ENCODE measurements at places on chromosomes 6 and 20. TPM values are rescaled to one million over a fixed set of nuclear protein-coding genes. Genes with fewer than 3 reads are reported as not detected.
A peak's percentile ranks its signal among the peaks of the same experiment; 100 is the strongest.

The GSTA3 gene
- not detected for total RNA-seq

The PTPN1 gene
- total RNA-seq, result 80.4 TPM

GRCh38 chr20:16229813-16230212, 343.4 kb downstream of the KIF16B start:
- no peak for DNase-seq

GRCh38 chr6:132683543-132683942, 24.6 kb upstream of the TAAR1 start:
- no peak for DNase-seq

DNA sequence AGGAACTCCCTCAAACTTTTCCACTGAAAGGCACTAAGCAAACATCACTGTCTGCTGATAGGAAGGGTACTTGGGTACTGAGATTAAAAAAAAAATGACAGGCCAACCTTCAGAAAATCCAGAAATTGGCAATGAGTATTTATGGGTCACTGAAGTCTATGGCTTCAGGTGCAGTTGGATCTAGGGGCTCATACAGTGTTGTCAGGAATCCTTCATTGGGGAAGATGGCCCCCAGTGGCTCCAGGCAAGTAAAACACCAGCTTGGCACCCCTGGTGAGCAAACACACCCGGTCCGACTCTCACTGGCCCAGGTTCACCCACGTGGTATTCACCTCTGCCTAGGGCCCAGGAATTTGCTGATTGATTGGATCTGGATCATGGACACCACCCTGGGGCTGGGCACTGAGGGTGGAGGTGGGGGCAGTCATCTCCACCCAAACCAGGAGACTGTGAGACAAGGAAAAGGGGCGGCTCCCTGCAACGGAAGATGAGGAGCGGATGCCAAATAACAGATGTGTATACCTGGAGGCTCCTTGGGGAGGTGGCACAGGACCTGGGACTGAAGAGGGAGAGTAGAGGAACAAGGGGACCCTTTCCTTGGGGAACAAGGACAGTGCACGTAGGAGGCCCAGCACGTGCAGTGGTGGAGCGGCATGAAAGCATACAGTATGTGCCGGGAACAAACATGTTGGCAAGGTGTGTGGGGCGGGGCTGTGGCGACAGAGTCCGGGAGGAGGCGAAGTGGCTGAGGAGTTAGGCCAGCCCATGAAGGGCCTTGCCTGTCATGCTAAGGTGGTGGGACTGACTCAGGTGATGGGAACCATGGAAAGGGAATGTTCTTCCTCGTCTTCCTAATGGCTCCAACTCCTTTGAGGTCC, 4.7 kb downstream of the SLC2A10 start:
- DNase-seq, result no peak

DNA sequence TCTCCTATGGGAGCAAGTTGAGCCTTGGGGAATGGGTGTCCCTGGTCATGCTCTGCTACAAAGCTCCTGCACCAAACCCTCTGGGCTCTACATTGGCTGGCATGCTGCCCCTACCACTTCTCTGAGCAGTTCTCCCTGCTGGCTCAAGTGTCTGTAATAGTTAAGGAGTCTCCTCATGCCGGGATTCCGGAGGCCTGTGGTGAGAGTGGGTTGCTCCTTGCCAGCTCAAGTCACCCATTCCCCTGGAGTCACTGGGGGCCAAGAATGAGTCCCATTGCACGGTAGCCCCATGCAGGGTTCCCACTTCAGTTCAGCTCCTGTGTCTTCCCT, 173.9 kb downstream of the PRDM13 start:
- DNase-seq, result no peak

DNA sequence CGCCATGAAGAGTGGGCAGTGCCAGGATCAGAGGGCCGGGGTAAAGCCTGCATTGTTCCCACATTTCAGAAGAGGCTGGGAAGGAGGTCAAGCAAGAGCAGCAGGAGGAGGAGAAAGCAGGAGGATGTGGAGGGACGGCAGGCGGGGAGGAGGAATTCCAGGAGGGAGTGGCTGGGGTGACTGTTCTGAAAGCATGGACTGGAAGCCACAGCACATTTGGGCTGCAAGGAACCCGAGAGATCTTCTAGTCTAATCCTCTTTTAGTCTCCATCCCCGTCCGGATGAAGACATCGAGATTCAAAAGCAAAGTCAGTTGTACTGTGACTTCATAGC, 76.9 kb downstream of the FAM50B start:
- no peak for DNase-seq

- DNase-seq, result no peak
These were observed 172.9 kb upstream of the CDYL start for GRCh38 chr6:4603291-4603690.

GRCh38 chr6:446418-447366, 55.1 kb downstream of the IRF4 start:
- peak; percentile 56 for DNase-seq

The CPNE5 gene
- 7.1 TPM for total RNA-seq

The HNF4A gene
- total RNA-seq, result 26.0 TPM

DNA sequence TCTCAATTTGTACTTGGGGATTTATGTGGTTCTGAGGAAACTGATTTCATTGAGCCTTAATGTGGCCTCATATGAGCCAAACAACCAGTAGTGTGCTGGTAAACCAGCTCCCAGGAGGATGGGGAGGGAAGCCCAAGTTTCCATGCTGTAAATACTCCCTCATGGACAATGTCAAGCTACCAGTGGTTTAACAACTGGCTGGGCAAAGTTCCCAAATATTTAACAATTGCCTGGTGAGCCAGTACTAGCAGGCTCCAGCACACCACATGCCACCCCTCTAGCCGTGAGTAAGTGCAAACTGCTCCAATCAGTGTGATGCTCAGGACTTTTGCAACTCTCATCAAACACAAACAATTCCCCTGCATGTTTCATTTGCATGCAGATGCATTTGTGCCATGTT, 19.2 kb upstream of the CDKN1A start:
- DNase-seq, result no peak

- no peak for DNase-seq
These were observed 203.9 kb upstream of the PRDM1 start for GRCh38 chr6:105882121-105882803.

The TUBB2B gene
- 34.2 TPM for total RNA-seq

DNA sequence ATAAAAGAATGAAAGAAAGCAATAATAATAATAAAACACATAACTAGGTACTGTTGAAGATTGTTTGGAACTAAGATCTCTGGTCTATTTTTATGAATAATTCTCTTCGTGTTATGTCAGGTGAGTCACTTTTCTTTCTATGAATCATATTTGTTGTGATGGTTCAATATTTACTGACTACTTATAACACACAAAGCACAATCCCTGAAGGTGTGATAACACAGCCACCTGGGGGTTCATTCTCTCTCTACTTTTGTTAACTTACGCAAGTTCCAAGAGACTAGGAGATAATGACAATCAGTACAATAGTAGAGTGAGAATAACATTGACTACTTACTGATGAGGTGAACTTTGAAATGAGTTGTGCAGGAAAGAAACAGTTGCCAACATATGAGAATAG, 149.9 kb downstream of the IBTK start:
- DNase-seq, result no peak

DNA sequence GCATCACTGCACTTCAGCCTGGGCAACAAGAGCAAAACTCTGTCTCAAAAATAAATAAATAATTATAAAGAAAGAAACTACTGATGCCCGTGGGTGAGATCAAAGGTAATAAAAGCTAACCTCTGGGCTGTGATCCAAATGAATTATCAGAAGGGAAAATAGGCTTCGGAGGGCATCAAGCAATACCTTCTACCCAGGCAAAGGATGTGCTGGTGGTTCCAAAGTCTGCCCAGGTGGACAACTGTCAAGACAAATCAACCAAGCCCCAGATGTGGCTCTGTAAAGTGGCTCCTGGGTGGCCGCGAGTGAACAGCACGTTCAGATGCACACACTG, 95.6 kb downstream of the SCML4 start:
- no peak for DNase-seq

The TRIM39 gene
- total RNA-seq, result 17.7 TPM

DNA sequence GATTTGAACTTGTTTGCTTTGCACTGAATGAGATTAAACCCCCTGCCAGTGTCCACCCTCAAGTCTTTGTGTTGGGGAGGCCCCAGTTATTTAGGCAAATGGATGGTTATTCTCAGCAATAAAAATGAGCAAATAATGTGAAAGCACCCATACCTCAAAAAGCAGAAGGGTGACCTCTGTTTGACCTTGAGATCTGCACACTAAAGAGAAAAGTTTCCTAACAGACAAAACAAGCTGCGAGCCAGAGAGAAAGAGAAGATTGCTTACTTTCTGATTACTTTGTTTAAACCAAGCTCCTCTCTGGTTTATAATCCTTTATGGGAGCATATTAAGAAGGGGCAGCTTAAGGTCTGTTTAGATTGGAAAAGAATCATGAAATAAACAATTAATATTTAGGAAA, 30.4 kb upstream of the TRERF1 start:
- peak; percentile 62 for DNase-seq

The PLG gene
- total RNA-seq, result 2.4 TPM

DNA sequence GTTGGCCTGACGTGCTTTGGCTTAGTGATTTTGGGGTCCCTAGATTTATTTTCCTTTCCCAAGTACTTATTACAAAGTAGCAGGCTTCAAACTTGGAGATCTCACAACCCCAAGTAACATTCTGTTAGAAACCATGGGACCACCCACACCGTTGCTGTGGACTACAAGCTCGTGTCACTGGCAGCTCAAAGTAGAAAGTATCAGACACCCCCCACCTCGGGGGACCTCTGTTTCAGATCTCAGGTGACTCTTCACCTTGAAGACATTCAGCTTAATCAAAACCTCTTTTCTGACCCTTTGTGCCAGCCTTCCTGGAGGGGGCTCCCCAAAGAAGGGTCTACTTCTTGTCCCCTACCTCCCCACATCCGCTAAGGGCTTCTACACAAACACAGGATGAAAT, 15.7 kb upstream of the MYT1 start:
- DNase-seq, result no peak

GRCh38 chr6:131635384-131636340, 1.4 kb upstream of the ENPP3 start:
- DNase-seq, result no peak

GRCh38 chr6:152100183-152100618, 292.7 kb downstream of the ESR1 start:
- DNase-seq, result no peak

- DNase-seq, result no peak
These were observed 10.3 kb downstream of the MOG start for GRCh38 chr6:29667158-29667557.

The OCSTAMP gene
- total RNA-seq, result not detected

GRCh38 chr6:155245193-155245592, 18.6 kb upstream of the CLDN20 start:
- DNase-seq, result no peak

DNA sequence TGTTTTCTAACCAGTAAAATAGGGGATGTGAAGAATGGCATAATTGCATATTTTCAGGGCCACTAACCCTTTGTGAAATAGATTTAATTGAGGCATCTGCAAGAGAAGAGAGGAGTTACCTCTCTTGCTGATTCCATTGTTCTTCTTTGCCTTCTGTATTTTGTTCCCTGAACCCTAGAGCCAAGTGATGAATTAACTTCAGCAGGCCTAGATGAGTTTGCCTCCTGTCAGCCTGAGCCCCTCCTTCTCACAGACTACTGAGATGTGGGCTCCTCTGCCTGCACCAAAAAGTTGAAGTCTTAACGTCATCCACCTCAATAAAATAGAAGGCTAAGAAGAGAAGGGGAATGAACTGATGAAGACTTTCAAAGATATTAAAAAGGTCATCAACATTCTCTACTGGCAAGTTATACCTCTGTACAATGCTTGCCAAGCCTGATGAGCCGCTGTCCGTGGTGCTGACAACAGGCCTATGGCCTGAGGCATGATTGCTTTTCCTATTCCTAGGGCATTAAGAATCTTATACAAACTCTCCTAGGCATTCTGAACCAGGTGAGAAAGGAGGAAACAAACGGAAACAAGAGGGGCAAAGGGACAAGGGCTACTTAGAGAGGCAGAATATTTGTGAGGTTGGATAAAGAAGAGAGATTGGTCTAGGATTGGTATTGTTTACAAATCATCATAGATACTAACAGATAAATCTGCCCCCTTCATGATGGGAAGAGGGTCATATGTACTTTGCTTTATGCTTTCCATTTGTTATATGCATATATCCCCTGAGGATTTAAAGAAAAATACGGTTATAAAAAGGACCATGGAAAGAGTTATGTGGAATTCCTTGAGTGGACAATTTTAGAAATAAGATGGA, 46.8 kb downstream of the CD24 start:
- peak; percentile 89 for DNase-seq

Data from kidney (tissue), 22 donors.